Cortex of kidney (tissue), 1 donor: ENCODE measurements at places on chromosomes 6 and 20.

GRCh38 chr20:63819224-63819921 is 11.7 kb downstream of the ZBTB46 start:
- no peak for DNase-seq

DNA sequence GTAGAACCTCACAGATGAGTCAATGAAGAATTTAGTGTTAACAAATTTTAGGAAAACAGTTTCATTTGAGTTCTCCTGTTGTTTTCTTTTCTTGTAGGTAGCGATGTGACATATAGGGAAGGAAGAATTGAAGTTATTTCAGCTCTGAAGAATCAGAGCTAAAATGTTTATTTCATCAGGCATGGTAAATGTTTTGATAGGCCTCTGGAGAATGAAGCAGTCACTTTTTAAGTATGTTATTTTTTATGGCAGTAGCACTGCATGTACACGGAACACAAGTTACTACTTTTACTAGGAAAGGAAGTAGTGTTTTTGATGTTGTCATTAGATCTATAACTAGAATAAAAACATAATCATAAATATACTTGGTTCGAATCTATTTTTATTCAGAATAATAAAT is 1357.3 kb upstream of the CITED2 start:
- no peak for DNase-seq

GRCh38 chr6:128144320-128144719 is 243.5 kb upstream of the THEMIS start:
- DNase-seq: no peak

GRCh38 chr20:15396026-15396425 is 1058.6 kb upstream of the FLRT3 start:
- no peak for DNase-seq

DNA sequence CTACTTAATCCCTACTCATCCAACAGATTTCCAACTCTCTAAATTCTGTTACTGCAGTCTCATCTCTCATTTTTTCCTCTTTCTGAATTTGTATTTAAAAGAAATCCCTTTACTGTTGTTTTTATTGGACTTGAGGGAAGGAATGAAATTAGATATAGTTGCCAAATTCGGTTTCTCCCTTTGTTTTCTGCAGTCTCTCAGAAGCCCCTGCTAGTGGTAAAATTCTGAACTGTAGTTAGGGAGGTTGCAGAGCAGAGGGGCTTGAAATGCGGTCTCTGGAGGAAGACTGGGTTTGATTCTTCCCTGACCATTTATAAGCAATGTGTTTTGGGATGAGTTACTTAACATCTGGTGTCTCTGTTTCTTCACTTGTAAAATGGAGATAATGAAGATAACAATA is 106.3 kb upstream of the TBX18 start:
- DNase-seq: no peak

DNA sequence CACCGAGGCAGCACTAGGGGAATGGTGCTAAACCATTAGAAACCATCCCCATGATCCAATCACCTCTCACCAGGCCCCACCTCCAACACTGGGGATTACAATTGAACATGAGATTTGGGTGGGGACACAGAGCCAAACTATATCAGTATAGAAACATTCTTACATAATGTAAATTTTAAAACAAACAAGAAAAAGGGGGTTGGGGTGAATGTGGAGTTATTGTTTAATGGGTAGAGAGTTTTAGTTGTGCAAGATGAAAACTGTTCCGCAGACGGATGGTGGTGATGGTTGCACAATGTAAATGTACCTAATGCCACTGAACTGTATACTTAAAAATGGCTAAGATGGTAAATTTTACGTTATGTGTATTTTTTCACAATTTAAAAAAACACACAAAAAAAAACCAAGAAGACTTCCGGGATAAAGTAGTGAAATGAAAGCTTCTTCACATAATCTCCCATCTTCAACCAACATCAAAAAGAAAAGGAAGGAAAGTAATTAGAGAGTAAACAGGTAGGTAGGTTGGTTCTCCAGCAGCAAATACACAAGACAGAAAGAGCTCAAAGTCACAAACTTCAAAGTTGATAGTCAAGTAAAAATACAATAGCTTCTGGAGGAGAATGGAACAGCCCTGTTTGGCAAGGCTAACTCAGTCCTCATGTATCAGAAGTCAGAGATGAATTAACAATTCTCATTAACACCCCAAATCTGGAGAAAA is 16.3 kb downstream of the RARS2 start:
- DNase-seq: no peak

DNA sequence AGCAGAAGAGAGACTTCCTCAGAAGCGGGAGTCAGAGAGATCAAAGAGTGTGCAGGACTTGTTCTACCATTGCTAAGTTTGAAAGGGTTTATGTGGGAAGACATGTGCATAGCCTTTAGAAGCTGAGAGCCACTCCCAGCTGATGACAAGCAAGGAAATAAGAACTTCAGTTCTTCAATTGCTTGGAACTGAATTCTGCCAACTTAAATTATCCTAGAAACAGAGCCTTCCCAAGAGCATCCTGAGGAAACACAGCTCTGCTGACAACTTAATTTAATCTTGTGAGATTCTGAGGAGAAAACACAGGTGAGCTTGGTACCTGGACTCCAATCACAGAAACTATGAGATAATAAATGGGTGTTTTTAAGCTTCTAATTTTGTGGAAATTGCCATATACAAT is 150.6 kb upstream of the OGFRL1 start:
- DNase-seq: no peak

DNA sequence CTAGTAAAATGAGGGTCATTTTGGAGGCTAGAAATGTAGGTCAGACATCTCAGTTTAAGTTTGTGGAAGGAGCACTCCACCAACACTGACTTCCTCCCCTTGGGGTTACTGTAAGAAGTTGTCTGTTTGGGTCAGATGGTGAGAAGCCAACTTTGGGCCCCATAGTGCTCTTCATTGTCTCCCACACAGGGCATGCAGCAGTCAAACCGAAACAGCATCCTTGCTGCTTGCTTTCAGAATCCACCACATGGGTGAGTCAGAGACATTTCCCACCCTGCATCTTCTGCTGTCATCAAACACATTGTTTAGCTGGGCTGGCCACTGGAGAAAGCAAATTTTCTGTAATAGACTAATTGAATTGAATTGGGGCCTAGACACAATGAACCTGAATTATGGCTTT is 16.8 kb downstream of the IL17F start:
- no peak for DNase-seq
